ENCODE measurements at places on chromosomes 7 and 10. TPM values are rescaled to one million over a fixed set of nuclear protein-coding genes. Genes with fewer than 3 reads are reported as not detected.

- no peak overlapping the region for H3K27ac ChIP-seq
- H3K4me3 ChIP-seq: no peak overlapping the region
- peaks cover 14% of the 10 kb centered on the region for H3K36me3 ChIP-seq
- no peaks in the 10 kb centered on the region for H3K27me3 ChIP-seq
- H3K4me1 ChIP-seq: no peaks in the 10 kb centered on the region
Measured at GRCh38 chr7:130022115-130022514, 29.1 kb downstream of the ZC3HC1 start.

LIPM gene
- total RNA-seq: not detected

GRCh38 chr10:13728898-13729535 lies 142.3 kb downstream of the PRPF18 start:
- H3K27me3 ChIP-seq: peaks cover 37% of the 10 kb centered on the region
- no peak for DNase-seq
- no peak overlapping the region for H3K4me3 ChIP-seq
- H3K4me1 ChIP-seq: peaks cover 33% of the 10 kb centered on the region
- peaks cover 32% of the 10 kb centered on the region for H3K36me3 ChIP-seq

DNA sequence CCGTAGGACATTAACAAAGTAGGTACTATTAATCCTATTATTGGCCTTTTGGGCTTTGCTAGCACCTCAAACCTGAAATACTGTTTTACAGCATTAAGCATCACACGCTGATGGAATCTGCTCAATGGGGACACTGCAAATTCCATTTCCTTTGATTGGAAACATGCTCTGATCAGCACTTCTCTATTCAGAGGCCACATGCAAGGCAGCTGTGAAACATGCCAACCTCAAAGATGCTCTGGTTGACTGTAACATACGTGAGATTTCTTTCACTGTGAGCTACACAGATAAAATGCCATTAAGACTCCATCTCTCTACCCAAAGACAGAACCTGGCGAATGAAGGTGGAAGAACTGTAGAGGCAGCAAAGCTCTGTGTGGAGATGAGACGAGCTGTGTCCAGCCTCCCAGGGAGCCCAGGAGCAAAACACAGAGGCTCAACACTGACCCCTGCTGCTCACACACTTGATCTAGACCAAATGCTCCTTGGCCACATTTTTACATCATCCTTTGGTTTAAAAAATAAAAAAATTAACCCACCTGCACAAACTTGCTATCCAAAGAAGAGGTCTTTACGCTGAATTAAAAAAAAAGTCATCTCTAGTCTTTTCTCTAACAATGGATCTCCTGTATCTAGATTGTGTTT lies 8.0 kb downstream of the RSU1 start:
- H3K27ac ChIP-seq: no peak overlapping the region
- H3K27me3 ChIP-seq: no peaks in the 10 kb centered on the region
- peaks cover 7% of the 10 kb centered on the region for H3K36me3 ChIP-seq
- peaks cover 3% of the 10 kb centered on the region for H3K4me1 ChIP-seq
- H3K4me3 ChIP-seq: no peak overlapping the region

RAB11FIP2 gene
- total RNA-seq: 14.2 TPM

GDF2 gene
- total RNA-seq: not detected

DNA sequence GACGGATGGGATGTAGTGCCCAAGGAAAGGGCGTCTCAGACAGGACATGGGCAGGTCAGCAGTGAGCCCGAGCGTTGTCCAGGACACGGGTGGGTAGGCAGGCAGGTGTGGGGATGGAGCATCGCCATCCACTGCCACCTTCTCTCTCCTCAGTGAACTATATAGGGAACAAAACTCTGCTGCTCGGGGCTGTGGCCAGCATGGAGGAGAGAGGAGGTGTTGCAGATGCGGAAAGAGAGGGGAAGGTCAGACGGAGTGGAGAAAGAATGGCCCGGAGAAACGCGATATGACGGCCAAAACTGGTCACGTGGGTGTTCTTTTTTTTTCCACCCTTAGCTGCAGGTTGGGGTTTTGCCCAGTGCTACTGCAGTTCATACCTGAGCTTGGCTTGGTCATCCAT lies 71.2 kb downstream of the GRID1 start:
- H3K36me3 ChIP-seq: no peaks in the 10 kb centered on the region
- H3K4me1 ChIP-seq: no peaks in the 10 kb centered on the region
- DNase-seq: no peak
- H3K4me3 ChIP-seq: no peak overlapping the region
- H3K27ac ChIP-seq: no peak overlapping the region
- peaks cover 16% of the 10 kb centered on the region for H3K27me3 ChIP-seq

- H3K4me1 ChIP-seq: peaks cover 5% of the 10 kb centered on the region
- H3K36me3 ChIP-seq: no peaks in the 10 kb centered on the region
- no peaks in the 10 kb centered on the region for H3K27me3 ChIP-seq
- H3K4me3 ChIP-seq: no peak overlapping the region
- H3K27ac ChIP-seq: no peak overlapping the region
Measured at GRCh38 chr10:33412653-33413361, 78.3 kb upstream of the NRP1 start.

CCZ1 gene
- 86.4 TPM for total RNA-seq

DNA sequence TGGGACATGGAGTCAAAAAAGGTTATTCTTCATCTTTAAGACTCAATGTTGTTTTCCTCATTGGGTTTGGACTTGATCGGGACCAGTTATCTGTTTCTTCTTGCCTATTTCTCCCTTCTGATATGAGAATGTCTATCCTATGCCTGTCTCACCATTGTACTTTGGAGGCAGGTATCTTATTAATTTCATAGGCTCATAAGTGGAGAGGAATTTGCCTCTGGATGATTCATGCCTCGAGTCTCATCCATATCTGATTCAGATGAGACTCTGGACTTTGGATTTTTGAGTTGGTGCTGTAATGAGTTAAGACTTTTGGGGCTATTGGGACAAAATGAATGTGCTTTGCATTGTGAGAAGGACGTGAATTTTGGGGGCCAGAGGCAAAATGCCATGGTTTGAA lies 36.2 kb upstream of the CCDC7 start:
- no peaks in the 10 kb centered on the region for H3K4me1 ChIP-seq
- no peaks in the 10 kb centered on the region for H3K27me3 ChIP-seq
- H3K36me3 ChIP-seq: no peaks in the 10 kb centered on the region
- no peak for DNase-seq
- no peak overlapping the region for H3K4me3 ChIP-seq

CALU gene
- total RNA-seq: 139 TPM

ABCC2 gene
- 6.2 TPM for total RNA-seq

DNA sequence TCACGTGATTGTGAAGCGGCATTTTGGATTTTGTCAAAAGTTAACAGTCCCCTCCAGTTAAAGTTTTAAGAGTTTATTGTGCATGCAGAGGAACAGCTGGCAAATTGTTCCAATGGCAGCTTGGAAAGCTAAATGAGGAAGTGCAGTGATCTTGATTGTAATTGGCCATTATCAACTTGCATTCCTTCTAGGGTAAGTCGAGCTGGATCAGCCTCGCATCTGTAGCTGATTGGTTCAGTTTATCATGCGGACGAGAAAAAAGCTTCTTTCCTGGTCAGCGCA lies 566 bp downstream of the ZNF789 start:
- H3K4me1 ChIP-seq: peaks cover 19% of the 10 kb centered on the region
- no peak for DNase-seq
- no peaks in the 10 kb centered on the region for H3K36me3 ChIP-seq
- H3K4me3 ChIP-seq: peak overlapping the region; percentile 97
- peaks cover 18% of the 10 kb centered on the region for H3K27me3 ChIP-seq

DNA sequence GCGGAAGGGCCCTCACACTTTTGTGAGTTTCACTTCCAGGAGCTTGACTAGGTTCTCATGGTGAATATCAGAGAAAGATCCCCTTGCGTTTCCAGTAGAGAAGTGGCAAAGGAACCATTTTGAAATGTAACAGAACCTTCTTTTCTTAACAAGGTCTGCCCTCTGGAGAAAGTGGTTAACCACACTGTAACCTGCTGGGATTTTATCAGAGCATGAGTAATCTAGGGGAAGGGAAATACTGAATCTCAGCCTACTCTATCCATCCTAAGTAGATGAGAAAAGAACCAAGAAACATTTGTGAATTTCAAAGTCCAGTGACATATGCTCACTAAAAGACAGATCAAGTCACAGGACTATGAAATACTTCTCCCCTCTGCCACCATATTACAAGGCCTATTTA lies 235.5 kb downstream of the ZEB1 start:
- H3K27me3 ChIP-seq: no peaks in the 10 kb centered on the region
- H3K27ac ChIP-seq: no peak overlapping the region
- no peaks in the 10 kb centered on the region for H3K4me1 ChIP-seq
- no peak for DNase-seq

NPTX2 gene
- total RNA-seq: 15.9 TPM

DNA sequence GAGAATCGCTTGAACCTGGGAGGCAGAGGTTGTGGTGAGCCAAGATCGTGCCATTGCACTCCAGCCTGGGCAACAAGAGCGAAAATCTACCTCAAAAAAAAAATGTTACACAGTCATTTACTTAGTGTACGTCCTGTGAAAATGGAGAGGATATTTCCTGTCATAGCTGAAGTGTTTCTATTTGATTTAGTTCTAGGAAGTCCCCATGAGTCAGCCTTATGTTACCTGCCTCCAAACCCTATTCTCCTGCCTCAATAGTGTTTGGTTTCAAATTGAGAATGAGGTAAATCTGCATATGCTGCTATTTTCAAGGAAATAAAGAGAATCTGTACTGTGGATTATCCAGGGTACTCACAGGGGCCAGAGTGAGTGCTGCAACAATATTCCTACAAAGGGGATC lies 1284.5 kb upstream of the AUTS2 start:
- DNase-seq: no peak
- H3K4me3 ChIP-seq: no peak overlapping the region
- peaks cover 7% of the 10 kb centered on the region for H3K27me3 ChIP-seq
- no peak overlapping the region for H3K27ac ChIP-seq
- H3K4me1 ChIP-seq: no peaks in the 10 kb centered on the region

DNA sequence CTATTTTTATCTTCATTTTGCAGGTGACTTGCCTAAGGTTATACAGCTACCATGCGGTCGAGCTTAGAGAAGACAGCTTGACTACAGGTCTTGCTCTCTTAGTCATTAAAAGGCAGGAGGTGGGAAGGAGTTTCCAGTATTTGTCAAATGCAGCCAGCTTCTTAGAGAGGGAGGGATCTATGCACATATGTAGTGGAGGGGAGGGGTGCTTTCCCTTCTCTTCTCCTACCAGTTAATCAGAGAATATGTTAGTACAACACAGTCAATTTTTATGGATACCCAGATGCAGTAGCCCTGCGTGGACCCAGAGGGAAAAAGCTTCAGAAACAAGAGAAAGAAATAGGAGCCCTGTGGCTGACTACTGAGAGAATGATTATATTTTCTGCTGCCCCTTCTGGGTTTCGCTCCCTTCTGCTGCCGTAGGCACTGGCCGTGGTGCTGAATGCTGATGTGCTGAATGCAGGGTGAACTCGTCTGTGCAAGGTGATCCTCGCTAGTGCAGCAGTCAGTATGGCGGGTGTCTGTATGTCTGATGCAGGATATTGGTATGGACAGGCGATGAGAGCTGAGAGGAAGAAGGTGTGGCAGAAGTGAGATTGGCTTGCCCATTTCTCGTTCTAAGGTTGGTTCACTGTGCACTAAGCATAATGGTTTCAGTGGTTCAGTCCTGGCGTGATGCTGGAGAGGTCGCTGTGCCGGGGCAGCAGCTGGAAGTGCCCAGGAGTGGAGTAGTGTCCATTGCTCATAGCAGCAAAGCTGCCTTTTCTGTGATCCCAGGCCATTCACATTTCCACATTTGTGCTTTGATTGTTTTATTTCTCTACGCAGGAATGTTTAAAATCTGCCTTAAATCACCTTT lies 189.2 kb upstream of the PODXL start:
- no peaks in the 10 kb centered on the region for H3K36me3 ChIP-seq
- no peak overlapping the region for H3K4me3 ChIP-seq
- H3K4me1 ChIP-seq: peaks cover 21% of the 10 kb centered on the region
- H3K27ac ChIP-seq: no peak overlapping the region
- DNase-seq: peak; percentile 65

GRCh38 chr7:107138696-107139420 lies 29.9 kb upstream of the HBP1 start:
- H3K27me3 ChIP-seq: no peaks in the 10 kb centered on the region
- peaks cover 7% of the 10 kb centered on the region for H3K36me3 ChIP-seq
- no peak overlapping the region for H3K4me3 ChIP-seq
- no peak overlapping the region for H3K27ac ChIP-seq
- no peaks in the 10 kb centered on the region for H3K4me1 ChIP-seq

GRCh38 chr10:130231251-130231741 lies 95.1 kb downstream of the GLRX3 start:
- H3K36me3 ChIP-seq: no peaks in the 10 kb centered on the region
- no peaks in the 10 kb centered on the region for H3K27me3 ChIP-seq
- no peak overlapping the region for H3K4me3 ChIP-seq
- H3K4me1 ChIP-seq: no peaks in the 10 kb centered on the region

GRCh38 chr10:43421201-43421507 lies 12.2 kb upstream of the HNRNPF start:
- peaks cover 6% of the 10 kb centered on the region for H3K36me3 ChIP-seq
- peak overlapping the region; percentile 91 for H3K27ac ChIP-seq
- peaks cover 25% of the 10 kb centered on the region for H3K4me1 ChIP-seq
- H3K4me3 ChIP-seq: peak overlapping the region; percentile 87
- no peak for DNase-seq
- H3K27me3 ChIP-seq: no peaks in the 10 kb centered on the region

- peaks cover 26% of the 10 kb centered on the region for H3K36me3 ChIP-seq
- peak within 1 kb of the TSS; percentile 98 for H3K27ac ChIP-seq
- peak within 1 kb of the TSS; percentile 97 for H3K4me3 ChIP-seq
Measured at GRCh38 chr7:129611246-129612111, at the start of gene NRF1. Gene NRF1 (plus strand): TSS chr7:129611720. CDS start chr7:129657352, 45,632 bp downstream.

DNA sequence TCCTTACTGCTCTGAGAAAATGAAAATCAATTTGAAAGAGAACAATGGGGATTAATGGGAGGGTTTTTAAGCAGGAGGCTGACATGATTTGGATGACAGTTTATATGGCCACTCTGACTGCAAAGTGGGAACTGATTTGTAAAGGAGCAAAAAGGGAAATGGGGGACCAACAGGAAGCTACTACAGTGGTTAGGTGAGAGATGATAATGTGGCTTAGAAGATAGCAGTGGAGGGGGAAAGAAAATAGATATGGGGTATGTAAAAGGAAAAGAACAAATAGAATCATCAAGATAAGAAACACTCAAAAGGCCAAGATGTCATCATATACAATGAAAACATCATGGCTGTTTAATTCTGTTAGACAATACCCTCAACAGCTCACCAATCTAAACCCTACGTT lies 177.5 kb downstream of the ANK3 start:
- peaks cover 9% of the 10 kb centered on the region for H3K4me1 ChIP-seq
- peak overlapping the region; percentile 32 for H3K27ac ChIP-seq
- peaks cover 4% of the 10 kb centered on the region for H3K36me3 ChIP-seq
- H3K27me3 ChIP-seq: no peaks in the 10 kb centered on the region

TMEM229A gene
- total RNA-seq: 10.9 TPM

UTF1 gene
- not detected for total RNA-seq

PSMC2 gene
- total RNA-seq: 122 TPM

- H3K4me1 ChIP-seq: peaks cover 44% of the 10 kb centered on the region
- no peak overlapping the region for H3K4me3 ChIP-seq
- no peaks in the 10 kb centered on the region for H3K27me3 ChIP-seq
- no peak for DNase-seq
Measured at GRCh38 chr7:55552320-55553023, 19.8 kb downstream of the VOPP1 start.

FAM25G gene
- not detected for total RNA-seq

GRCh38 chr7:20035279-20035875 lies 181.8 kb downstream of the MACC1 start:
- no peak overlapping the region for H3K4me3 ChIP-seq
- peaks cover 5% of the 10 kb centered on the region for H3K4me1 ChIP-seq
- DNase-seq: no peak
- H3K36me3 ChIP-seq: no peaks in the 10 kb centered on the region
- no peaks in the 10 kb centered on the region for H3K27me3 ChIP-seq

FGFR2 gene
- 58.4 TPM for total RNA-seq

All from neural crest cell (in vitro differentiated cells).